ENCODE measurements at places on chromosomes 6 and 20. TPM values are rescaled to one million over a fixed set of nuclear protein-coding genes. Genes with fewer than 3 reads are reported as not detected.

Gene CYP24A1
- 0.69 TPM for total RNA-seq

Gene MCHR2
- total RNA-seq: not detected

Gene ASIP
- total RNA-seq: not detected

Gene GRM1
- total RNA-seq: not detected

Gene COL12A1
- total RNA-seq: 0.29 TPM

Gene FILIP1
- 0.54 TPM for total RNA-seq

Gene SLC32A1
- not detected for total RNA-seq

Gene MYLK2
- total RNA-seq: 0.67 TPM

Gene GRM4
- 0.16 TPM for total RNA-seq

Gene ESR1
- not detected for total RNA-seq

Gene DEFB128
- total RNA-seq: not detected

Gene ZKSCAN8
- 16.1 TPM for total RNA-seq

Gene CLDN20
- not detected for total RNA-seq

Gene CPXM1
- total RNA-seq: 0.90 TPM

Gene TPX2
- total RNA-seq: 104 TPM

Gene HSPA1B
- 27.2 TPM for total RNA-seq

Gene TAGAP
- total RNA-seq: 28.8 TPM

Gene KCNK16
- not detected for total RNA-seq

Gene LRRC73
- 0.13 TPM for total RNA-seq
